ENCODE measurements at places on chromosomes 12 and 14.

GRCh38 chr12:104458694-104459367 is 2.1 kb downstream of the CHST11 start:
- no peak for DNase-seq

DNA sequence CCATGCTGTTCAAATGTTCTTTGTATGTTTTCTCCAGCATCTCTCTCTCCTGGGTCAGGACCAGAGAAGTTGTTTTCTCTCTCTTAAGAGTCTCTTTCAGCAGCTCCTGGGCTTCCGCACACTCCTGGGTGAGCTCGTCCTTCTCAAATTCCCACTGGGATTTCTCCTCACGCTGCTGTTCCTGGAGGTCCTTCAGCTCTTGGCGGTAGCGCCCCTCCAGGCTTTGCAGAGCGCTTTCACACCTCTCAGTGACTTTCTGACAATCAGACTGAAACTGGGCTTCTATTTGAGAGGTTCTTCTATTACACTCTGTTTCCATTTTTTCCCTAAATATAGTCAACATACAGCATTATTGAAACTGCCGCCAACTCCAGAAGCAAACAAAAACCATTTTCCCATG is 72.7 kb downstream of the NIN start:
- no peak for DNase-seq

- no peak for DNase-seq
Measured at GRCh38 chr14:82796086-82796485, 1262.4 kb upstream of the SEL1L start.

DNA sequence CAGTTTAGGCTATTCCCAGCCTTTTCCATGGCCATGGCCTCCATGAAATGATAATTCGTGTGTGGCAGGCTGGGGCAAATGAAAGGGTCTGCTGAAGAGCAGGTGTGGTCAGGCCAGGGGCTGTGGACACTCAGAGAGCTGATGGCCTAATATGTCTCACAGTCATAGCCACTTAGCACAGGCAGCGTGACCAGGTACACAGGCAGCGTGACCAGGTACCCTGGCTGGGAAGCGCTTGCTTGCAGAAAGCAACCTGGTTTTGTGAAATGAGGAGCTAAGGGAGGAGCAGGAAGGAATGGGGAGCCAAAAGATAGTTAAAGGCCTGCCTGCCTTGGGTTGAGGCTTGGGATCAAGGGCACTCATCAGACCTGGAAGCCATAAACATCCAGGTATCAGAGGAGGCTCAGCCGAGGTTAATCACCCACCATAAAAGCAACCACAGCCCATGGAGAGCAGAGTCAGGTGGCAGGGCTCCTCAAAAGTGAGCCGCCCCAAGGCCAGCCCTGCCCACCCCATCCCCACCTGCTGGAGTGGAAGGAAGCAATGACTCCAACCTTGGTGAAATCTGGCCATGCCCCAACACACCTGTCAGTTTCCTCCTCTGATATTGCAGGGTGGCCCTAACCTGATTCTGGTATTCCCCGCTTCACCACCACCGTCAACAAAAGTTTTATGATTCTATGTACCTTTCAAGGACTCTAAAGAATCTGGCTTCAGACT is 8.0 kb upstream of the KRT8 start:
- DNase-seq = no peak

DNA sequence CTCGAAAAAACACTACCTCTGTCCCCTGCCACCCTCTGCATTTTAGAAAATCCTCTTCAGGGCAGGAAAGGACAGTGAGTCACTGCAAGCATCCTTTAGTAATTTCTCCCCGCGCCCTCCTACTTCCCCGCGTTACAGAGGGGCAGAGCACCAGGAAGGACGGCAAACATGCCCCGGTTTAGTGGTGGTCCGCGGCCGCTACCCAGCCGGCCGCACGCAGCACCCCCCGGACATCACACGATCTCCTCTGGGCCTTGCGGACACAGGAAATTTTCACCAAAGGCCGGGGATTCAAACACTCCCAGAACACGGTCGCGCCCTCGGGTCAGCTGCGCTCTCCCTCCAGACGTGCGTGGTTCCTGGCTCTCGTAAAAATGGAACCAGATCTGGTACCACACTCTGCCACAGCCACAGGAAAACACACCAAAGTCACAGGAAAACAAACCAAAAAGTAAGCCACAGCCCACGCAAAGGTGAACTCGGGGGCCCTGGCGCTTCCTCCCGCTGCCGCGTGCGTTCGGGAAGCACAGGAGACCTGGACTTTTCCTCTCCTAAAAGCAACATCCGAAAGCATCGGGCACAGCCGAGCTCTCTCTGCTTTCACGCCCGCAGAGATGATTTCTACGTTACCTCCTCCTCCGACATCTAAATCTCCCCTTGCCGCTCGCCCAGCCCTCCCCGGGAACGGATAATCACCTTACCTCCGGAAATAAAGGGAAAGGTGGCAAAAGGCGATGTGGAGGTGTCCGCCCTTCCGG is 839 bp downstream of the SLC38A1 start:
- no peak for DNase-seq

DNA sequence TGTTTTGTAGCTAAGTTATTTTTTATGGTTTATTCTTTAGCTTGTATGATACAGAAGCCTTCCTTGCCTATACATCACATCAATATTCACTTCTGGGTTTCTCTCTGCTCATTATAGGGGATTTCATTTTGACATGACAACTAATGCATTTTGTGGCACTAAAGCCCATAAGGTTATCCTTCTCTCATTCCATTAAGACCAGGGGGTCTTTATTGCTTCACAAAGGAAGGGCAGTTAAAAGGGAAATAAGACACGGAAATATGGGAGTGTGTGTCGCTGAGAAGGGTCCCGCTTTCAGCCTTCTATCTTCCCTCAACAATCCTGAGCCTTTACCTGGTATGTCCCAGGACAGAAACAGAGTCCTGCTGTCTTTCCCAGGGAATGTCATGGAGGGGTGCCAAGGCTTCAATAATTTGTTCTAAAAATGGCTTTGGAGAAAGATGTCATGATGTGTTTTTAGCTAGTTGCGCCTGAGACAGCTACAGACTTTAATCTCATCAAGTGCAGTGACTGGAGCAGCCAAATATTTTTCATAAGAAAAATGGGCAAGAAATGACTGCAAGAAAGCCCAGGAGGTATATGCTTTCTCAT is 1145.4 kb upstream of the TMEM132C start:
- no peak for DNase-seq
